ENCODE measurements at places on chromosomes 4 and X.

GRCh38 chrX:7254144-7254543 is 106.2 kb upstream of the PUDP start:
- no peak for DNase-seq

DNA sequence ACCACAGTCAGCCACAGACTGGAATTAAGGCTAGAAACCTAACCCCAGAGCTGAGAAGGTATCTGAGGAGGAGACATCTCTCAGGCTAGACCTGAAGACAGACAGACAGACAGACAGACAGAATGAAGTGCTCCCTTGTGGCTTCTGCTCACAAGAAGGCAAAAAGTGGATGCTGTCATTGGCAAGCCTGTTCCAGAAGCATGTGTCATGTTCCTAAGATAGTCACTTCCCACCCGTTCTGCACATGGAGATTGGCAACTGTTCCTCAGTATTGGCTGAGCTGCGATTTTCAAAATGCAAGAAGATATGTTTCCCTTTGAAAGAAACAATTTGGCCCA is 166.4 kb downstream of the NSUN7 start:
- DNase-seq: no peak

GRCh38 chr4:75391489-75392166 is 122.6 kb downstream of the RCHY1 start:
- no peak for DNase-seq

GRCh38 chrX:149473966-149474365 is 31.1 kb downstream of the IDS start:
- no peak for DNase-seq

GRCh38 chr4:79526641-79527565 is 118.9 kb upstream of the GK2 start:
- no peak for DNase-seq

GRCh38 chr4:110492522-110492921 is 16.6 kb downstream of the ENPEP start:
- no peak for DNase-seq

- no peak for DNase-seq
These were observed 54.7 kb downstream of the RBPJ start for GRCh38 chr4:26375551-26375950.

DNA sequence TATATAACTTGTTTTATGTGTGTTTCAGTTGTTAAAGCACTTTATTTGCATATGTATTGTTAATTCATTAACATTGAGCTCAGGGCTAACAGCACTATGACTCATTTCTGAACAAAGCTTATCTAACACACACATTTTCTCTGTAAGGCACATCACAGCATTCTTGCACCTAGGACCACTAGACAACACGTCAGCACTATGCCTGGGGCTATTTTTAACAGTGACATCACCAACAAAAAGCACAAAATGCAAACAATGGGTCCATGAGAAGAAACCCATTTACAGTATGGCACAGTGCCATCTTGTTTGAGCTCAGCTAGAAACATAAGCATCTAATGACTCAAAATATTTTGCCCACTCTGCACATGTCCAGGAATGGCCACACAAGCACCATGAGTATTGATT is 124.4 kb downstream of the RELL1 start:
- no peak for DNase-seq

GRCh38 chr4:189285377-189285776 is 655.3 kb upstream of the FRG1 start:
- DNase-seq: no peak

DNA sequence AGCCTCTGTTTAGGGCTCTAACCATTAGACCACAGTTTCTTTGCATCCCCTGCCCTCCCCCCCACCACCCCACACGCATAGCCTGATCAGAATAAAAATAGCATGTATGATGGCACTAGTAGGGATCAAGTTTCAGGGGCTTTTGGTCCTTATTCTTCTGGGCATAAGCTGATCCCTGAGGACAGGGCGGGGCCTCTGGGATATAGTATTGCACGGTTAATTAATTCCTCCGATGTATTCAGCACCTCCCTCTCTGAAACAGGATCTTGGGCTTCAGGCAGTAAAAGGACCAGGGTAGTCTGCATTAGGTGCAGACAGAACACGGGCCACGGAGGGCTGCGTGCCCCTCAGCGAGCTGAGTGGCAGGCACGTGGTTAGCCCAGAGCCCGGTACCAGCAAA is 57.1 kb downstream of the ELF4 start:
- DNase-seq: no peak

DNA sequence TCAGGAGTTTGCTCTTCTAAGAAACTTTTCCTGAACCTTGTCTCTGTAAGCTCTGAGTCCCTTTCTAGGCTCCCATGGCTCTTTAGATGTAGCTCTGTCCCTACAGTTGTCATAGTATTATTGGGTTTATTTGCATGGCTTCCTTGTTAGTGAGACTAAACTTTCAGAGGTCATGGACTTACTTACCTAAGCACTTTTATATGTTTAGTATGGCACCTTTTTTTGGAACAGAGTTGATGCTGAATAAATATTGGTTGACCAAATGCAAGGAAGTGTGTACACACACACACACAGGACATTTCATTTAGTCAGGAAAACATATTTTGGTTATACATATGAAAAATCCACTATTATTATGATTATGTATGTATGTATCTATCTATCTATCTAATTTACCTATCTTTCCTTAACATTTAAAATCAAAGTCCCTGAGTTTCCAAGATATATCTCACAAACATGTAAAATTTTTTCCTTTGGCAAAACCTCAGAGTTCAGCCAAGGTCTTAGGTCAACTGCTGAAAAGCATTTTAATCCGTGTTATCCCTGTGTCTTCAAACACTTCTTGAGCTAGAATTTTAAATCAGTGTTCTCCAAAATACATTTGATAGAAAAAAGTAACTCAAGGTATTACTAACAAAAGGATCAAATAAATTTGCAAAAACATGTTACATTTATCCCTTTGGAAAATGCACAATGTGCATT is 47.1 kb upstream of the GBA3 start:
- DNase-seq: no peak

GRCh38 chr4:152959080-152959479 is 23.0 kb downstream of the FHDC1 start:
- DNase-seq: no peak

All from cerebellar nuclear complex (tissue), 1 donor.